ENCODE measurements at places on chromosomes 11 and 22. TPM values are rescaled to one million over a fixed set of nuclear protein-coding genes. Genes with fewer than 3 reads are reported as not detected.

Gene BCL2L13
- total RNA-seq = 44.5 TPM

DNA sequence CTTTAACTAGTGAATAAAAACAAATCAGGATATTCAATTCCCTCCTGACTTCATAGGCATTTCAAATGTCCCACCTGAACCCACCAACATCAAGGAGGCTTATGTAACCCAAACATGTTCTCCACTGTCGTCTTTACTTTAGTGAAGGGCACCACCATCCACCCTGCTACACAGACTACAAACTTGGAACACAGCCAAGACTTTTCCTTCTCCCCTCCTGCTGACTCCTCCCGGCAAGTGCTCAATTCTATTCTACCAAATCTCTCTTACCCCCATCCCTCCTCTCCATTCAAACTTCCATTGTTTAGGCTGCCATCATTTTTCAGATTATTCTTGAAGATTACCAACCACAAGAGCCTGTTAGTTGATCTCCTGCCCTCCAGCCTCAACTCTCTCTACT, 24.3 kb downstream of the SAAL1 start:
- no peak for DNase-seq

- DNase-seq = no peak
Observed at GRCh38 chr11:37519781-37520180, 921.7 kb upstream of the RAG2 start.

Gene P2RX3
- total RNA-seq = not detected

- DNase-seq = no peak
Observed at GRCh38 chr22:38947321-38948140, 9.9 kb upstream of the APOBEC3A start.

GRCh38 chr11:86518211-86518610, 143.5 kb downstream of the CCDC81 start:
- no peak for DNase-seq

All from right lobe of liver (tissue), 6 donors.